Thoracic aorta (tissue), 2 donors: ENCODE measurements at places on chromosomes 2 and 18.
A peak's percentile ranks its signal among the peaks of the same experiment; 100 is the strongest.

- no peak for DNase-seq
- no peaks in the 10 kb centered on the region for H3K4me1 ChIP-seq
- no peak overlapping the region for H3K4me3 ChIP-seq
- H3K27me3 ChIP-seq: no peaks in the 10 kb centered on the region
Observed at GRCh38 chr18:21979171-21979560, 190.2 kb upstream of the GATA6 start.

DNA sequence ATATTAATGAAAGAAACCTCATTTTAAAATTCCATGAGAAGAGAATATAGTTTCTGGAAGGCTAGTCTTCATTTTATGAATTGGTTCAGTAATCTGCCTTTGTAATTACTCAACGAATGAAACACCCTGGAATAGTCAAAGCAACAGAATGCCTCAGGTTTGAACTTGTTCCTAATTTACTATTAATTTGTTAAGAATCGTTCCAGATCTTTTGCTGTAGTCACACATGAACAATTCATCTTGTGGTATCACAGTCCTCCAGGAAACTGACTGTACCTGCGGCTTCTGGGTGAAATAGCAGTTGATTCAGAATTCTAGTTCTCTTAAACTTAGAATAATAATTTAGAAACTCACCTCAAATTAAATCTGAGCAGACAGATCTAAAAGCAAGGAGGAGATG is 282.7 kb upstream of the MAP2 start:
- no peak overlapping the region for H3K4me3 ChIP-seq
- DNase-seq: no peak
- no peaks in the 10 kb centered on the region for H3K4me1 ChIP-seq
- H3K27me3 ChIP-seq: no peaks in the 10 kb centered on the region

- peaks cover 37% of the 10 kb centered on the region for H3K4me1 ChIP-seq
- no peaks in the 10 kb centered on the region for H3K36me3 ChIP-seq
- DNase-seq: no peak
- peak overlapping the region; percentile 80 for H3K4me3 ChIP-seq
- peaks cover 14% of the 10 kb centered on the region for H3K27me3 ChIP-seq
Observed at GRCh38 chr2:38076710-38077430, 919 bp upstream of the CYP1B1 start.

GRCh38 chr2:173056705-173057364 is 18.8 kb upstream of the MAP3K20 start:
- peaks cover 6% of the 10 kb centered on the region for H3K4me1 ChIP-seq
- H3K36me3 ChIP-seq: no peaks in the 10 kb centered on the region
- no peaks in the 10 kb centered on the region for H3K27me3 ChIP-seq
- no peak for DNase-seq
- H3K4me3 ChIP-seq: no peak overlapping the region

- DNase-seq: no peak
- no peaks in the 10 kb centered on the region for H3K36me3 ChIP-seq
- no peaks in the 10 kb centered on the region for H3K27me3 ChIP-seq
- no peak overlapping the region for H3K4me3 ChIP-seq
- peaks cover 11% of the 10 kb centered on the region for H3K4me1 ChIP-seq
- no peak overlapping the region for H3K27ac ChIP-seq
Observed at GRCh38 chr2:158756331-158756730, 38.8 kb upstream of the DAPL1 start.

DNA sequence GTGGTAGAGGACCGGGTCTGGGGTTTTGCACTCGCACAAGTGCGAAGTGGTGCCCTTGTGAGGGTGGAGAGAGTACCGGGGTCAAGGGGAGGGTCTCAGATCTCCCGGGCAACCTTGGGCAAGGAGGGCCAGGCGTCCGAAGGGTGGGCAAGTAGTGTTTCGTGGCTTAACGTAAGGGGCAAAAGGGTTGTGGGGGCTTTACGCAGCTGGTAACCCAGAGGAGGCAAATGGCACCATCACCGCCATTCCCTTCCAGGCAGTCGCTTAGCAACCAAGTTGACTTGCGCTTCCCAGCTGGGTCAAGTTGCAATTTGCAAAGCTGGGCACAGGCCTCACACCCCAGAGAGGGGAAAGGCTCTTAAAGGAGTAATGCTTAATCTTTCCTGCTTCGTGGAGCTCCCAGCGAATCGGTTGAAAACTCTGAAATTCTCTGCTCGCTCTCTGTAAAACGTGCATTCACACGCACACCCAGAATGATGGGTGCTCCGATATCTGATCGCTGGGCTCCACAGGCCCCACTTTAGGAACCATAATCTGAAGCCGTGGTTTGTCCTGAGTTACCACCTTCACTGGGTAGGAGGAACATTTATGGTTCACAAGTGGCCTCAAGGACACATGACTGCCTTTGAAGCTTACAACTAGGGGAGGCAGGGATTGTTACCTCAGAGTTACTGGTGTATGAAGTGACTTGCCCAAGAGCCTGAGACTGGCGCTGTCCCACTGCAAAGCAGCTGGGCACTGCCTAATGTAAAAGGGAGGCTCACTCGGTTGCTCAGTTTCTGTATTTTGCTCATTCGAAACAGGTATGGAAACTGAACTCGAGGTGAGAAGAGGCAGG is 127.9 kb downstream of the UXS1 start:
- no peaks in the 10 kb centered on the region for H3K36me3 ChIP-seq
- no peak for DNase-seq
- peak overlapping the region; percentile 78 for H3K4me3 ChIP-seq
- no peaks in the 10 kb centered on the region for H3K27me3 ChIP-seq

DNA sequence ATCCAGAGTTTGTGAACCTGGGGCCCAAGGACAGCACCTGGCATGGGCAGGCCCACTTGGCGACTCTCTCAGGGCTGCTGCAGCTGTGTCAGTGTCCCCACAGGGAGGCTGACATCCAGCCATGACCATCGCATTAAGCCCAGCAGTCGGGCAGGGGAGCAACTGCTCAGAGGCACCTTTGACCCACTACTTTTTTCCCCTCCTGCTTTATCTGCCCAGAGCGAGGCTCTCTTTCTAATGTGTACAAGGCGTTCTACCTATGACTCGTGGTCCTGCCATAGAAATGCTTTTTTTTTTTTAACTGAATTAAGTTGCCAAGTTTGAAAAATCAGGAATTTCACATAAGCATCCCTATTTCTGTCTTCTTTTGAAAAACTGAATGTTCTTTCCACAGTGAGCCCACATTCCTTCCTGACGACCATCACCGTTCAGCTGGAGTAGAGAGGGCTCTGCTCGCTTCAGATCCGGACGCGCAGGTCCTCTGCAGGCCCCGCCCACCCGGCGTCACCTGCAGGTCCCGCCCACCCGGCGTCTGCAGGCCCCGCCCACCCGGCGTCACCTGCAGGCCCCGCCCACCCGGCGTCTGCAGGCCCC is 403 bp upstream of the CLUL1 start:
- no peaks in the 10 kb centered on the region for H3K36me3 ChIP-seq
- no peaks in the 10 kb centered on the region for H3K4me1 ChIP-seq
- DNase-seq: no peak
- no peak overlapping the region for H3K27ac ChIP-seq
- H3K27me3 ChIP-seq: no peaks in the 10 kb centered on the region

GRCh38 chr2:167504695-167505094 is 616.4 kb downstream of the XIRP2 start:
- no peaks in the 10 kb centered on the region for H3K4me1 ChIP-seq
- no peaks in the 10 kb centered on the region for H3K36me3 ChIP-seq
- no peak overlapping the region for H3K4me3 ChIP-seq
- no peak overlapping the region for H3K27ac ChIP-seq
- H3K27me3 ChIP-seq: no peaks in the 10 kb centered on the region

- H3K4me3 ChIP-seq: no peak overlapping the region
- no peak for DNase-seq
- H3K27me3 ChIP-seq: no peaks in the 10 kb centered on the region
- no peaks in the 10 kb centered on the region for H3K4me1 ChIP-seq
- H3K36me3 ChIP-seq: no peaks in the 10 kb centered on the region
Observed at GRCh38 chr2:112814278-112814677, 22.3 kb downstream of the IL1B start.

DNA sequence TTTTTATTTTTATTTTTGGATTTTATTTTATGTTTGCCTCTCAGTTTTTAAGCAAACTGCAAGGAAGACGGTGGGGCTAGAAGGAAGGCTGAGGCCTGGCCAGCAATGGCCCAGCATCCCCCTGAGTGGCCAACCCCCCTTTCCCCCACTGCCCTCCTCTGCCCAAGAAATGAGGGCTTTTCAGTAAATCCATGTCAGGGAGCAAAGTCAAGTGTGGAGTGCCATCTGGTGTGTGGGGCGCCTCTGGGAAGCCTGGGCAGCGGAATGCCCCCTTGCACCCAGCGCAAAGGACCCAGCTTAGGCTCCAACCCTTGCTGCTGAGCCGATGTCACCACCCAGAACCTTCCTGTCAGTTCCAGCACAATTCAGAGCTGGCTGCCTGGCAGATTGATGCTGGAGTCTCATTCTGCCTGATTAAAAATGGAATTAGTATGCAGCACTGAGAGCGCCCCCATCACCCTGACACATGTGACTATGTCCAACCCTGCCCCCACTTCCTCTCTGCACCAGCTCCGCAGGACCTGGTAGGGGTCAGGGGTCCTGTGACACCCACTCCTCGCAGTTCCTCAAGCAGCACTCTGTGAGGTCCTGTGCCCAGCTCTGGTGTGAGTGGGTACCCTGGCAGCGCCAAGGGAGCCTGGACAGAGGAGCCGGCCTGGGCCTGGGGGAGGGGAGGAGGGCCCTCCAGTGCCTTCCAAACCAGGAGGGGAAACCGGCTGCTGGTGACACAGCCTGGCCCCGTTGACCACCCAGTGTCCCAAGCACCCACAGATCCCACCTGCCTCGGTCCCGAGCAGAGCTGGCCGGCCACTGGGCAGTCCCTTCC is 9.2 kb upstream of the ALPP start:
- no peak overlapping the region for H3K27ac ChIP-seq
- no peaks in the 10 kb centered on the region for H3K4me1 ChIP-seq
- no peaks in the 10 kb centered on the region for H3K36me3 ChIP-seq
- H3K4me3 ChIP-seq: no peak overlapping the region
- DNase-seq: no peak

DNA sequence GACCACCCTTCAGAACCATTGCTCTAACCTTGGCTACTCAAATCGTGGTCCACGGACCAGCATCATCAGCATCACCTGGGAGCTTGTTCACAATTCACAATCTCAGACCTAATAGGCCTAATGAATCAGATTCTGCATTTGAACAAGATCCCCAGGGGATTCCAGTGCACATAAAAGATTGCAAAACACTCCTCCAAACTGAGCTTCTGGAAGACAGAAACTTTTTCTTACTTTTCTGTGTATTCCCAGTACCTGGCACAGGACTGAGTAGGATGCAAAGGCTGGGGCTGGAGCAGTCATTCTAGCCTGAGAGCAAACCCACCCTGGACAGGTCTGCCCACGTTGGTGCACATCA is 115.1 kb upstream of the COPS8 start:
- H3K4me3 ChIP-seq: no peak overlapping the region
- H3K27ac ChIP-seq: no peak overlapping the region
- H3K4me1 ChIP-seq: no peaks in the 10 kb centered on the region
- DNase-seq: no peak
- no peaks in the 10 kb centered on the region for H3K36me3 ChIP-seq

GRCh38 chr2:178448968-178449661 is 1.9 kb downstream of the PRKRA start:
- peaks cover 22% of the 10 kb centered on the region for H3K36me3 ChIP-seq
- peak overlapping the region; percentile 93 for H3K4me3 ChIP-seq
- H3K4me1 ChIP-seq: peaks cover 8% of the 10 kb centered on the region
- H3K27me3 ChIP-seq: no peaks in the 10 kb centered on the region
- no peak for DNase-seq
- H3K27ac ChIP-seq: peak overlapping the region; percentile 99

GRCh38 chr2:118032169-118033013 is 18.5 kb upstream of the CCDC93 start:
- no peak overlapping the region for H3K4me3 ChIP-seq
- H3K27me3 ChIP-seq: no peaks in the 10 kb centered on the region
- no peak overlapping the region for H3K27ac ChIP-seq
- no peaks in the 10 kb centered on the region for H3K4me1 ChIP-seq
- no peak for DNase-seq

GRCh38 chr2:127655209-127656073 is 9.5 kb downstream of the GPR17 start:
- H3K36me3 ChIP-seq: peaks cover 37% of the 10 kb centered on the region
- H3K27ac ChIP-seq: peak overlapping the region; percentile 19
- peaks cover 73% of the 10 kb centered on the region for H3K4me1 ChIP-seq

- H3K36me3 ChIP-seq: no peaks in the 10 kb centered on the region
- no peak for DNase-seq
- no peak overlapping the region for H3K4me3 ChIP-seq
- H3K27me3 ChIP-seq: no peaks in the 10 kb centered on the region
- no peaks in the 10 kb centered on the region for H3K4me1 ChIP-seq
Observed at GRCh38 chr2:162011706-162012564, 62.1 kb downstream of the DPP4 start.

GRCh38 chr18:8448130-8448529 is 161.1 kb upstream of the RAB12 start:
- H3K27me3 ChIP-seq: no peaks in the 10 kb centered on the region
- H3K27ac ChIP-seq: no peak overlapping the region
- H3K36me3 ChIP-seq: no peaks in the 10 kb centered on the region
- no peak for DNase-seq
- H3K4me3 ChIP-seq: no peak overlapping the region
- H3K4me1 ChIP-seq: no peaks in the 10 kb centered on the region

GRCh38 chr2:215368493-215368809 is 56.6 kb downstream of the ATIC start:
- H3K36me3 ChIP-seq: peaks cover 85% of the 10 kb centered on the region
- H3K4me1 ChIP-seq: no peaks in the 10 kb centered on the region
- H3K27ac ChIP-seq: no peak overlapping the region
- H3K27me3 ChIP-seq: no peaks in the 10 kb centered on the region
- no peak overlapping the region for H3K4me3 ChIP-seq

DNA sequence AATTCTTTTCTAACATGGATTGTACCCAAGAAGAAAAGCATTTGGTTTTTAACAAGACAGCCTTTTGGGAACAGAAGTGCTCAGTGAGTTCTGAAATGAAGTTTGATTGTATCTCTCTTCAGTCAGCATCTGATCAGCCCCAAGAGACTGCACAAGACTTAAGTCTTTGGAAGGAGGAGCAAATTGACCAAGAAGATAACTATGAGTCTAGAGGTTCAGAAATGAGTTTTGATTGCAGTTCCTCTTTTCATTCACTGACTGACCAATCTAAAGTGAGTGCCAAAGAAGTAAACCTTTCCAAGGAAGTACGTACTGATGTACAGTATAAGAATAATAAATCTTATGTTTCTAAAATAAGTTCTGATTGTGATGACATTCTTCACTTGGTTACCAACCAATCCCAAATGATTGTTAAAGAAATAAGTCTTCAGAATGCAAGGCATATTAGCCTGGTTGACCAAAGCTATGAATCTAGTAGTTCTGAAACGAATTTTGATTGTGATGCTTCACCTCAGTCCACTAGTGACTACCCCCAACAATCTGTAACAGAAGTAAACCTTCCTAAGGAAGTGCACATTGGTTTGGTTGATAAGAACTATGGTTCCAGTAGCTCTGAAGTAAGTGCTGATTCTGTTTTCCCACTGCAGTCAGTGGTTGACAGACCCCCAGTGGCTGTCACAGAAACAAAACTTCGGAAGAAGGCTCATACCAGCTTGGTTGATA is 31.2 kb downstream of the ZDBF2 start:
- no peak overlapping the region for H3K4me3 ChIP-seq
- no peak for DNase-seq
- no peak overlapping the region for H3K27ac ChIP-seq
- no peaks in the 10 kb centered on the region for H3K27me3 ChIP-seq
- no peaks in the 10 kb centered on the region for H3K36me3 ChIP-seq

GRCh38 chr2:232211743-232212686 is 166.5 kb upstream of the ALPP start:
- no peak overlapping the region for H3K27ac ChIP-seq
- no peak for DNase-seq
- H3K36me3 ChIP-seq: peaks cover 5% of the 10 kb centered on the region
- no peaks in the 10 kb centered on the region for H3K27me3 ChIP-seq
- no peak overlapping the region for H3K4me3 ChIP-seq
